Esophagus squamous epithelium (tissue), 5 donors: ENCODE measurements at places on chromosomes 2 and 18. TPM values are rescaled to one million over a fixed set of nuclear protein-coding genes. Genes with fewer than 3 reads are reported as not detected.

DNA sequence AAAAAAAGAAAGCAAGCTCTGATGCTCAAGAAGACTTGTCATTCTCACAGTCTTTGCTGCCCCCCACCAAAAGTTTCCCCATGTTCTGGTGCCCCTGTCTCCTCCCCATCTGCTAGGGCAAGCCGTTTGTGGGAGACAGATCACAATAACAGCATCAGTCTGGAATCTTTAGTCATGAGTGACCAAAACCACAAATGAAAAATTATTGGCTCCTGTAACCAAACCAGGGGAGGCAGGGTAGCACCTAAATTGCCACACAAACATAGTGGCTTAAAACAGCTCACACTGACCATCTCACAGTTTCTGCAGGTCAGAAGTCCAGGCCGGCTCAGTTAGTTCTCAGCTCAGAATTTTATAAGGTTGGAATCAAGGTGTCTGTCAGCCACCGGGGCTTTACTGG is 9.1 kb upstream of the B3GNT7 start:
- H3K4me1 ChIP-seq: no peaks in the 10 kb centered on the region
- no peak for DNase-seq
- H3K27me3 ChIP-seq: peaks cover 6% of the 10 kb centered on the region
- no peak overlapping the region for H3K4me3 ChIP-seq

DNA sequence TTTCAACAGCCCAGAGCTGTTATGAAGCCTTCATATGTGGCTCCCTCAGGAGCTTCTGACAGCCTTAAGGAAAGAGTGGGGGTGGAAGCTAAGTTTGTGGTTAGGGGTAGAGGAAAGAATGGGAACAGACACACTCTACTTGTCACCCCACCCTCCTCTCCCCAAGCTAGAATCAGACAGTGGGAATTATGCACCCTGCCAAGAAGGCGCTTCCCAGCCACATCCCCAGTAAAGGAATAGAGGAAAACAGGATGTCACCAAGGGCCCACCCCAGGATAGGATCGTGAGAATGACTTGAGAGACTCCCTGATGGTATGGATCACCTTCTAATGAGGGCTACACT is 32.4 kb upstream of the EML4 start:
- H3K4me1 ChIP-seq: peaks cover 84% of the 10 kb centered on the region
- H3K27ac ChIP-seq: no peak overlapping the region
- no peak for DNase-seq
- no peak overlapping the region for H3K4me3 ChIP-seq

- no peak for DNase-seq
- no peak overlapping the region for H3K4me3 ChIP-seq
- H3K36me3 ChIP-seq: peaks cover 25% of the 10 kb centered on the region
- no peaks in the 10 kb centered on the region for H3K27me3 ChIP-seq
- H3K4me1 ChIP-seq: peaks cover 53% of the 10 kb centered on the region
Observed at GRCh38 chr18:32096946-32097345, 5.3 kb downstream of the RNF138 start.

- no peak overlapping the region for H3K4me3 ChIP-seq
- no peaks in the 10 kb centered on the region for H3K27me3 ChIP-seq
- H3K27ac ChIP-seq: no peak overlapping the region
- no peak for DNase-seq
- H3K36me3 ChIP-seq: no peaks in the 10 kb centered on the region
Observed at GRCh38 chr2:167471332-167471731, 583.1 kb downstream of the XIRP2 start.

DNA sequence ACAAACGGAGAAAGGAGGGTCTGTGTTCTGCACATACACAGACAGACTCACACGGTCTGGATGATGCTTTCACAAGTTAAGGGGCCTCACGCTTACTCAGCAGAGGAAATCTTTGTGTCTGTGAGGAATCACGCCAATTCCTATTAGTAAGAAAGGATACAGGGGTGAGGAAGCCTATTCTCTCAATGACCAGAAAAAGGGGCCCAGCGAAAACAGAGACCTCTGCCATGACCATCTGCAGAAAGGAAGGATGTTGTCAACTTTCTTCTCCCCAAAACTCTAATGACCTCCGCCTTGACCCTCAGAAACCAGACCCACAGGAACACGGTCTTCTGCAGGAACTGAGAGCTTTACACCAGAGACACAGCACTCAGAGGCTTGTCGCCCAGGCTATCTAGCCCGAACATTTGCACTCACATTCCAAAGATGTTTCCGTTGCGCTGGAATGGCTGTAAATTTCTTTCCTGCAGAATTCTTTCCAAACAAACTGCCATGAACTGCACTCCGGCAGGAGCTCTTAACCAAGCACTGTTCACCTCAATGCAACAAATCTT is 186.3 kb downstream of the TCF4 start:
- peak overlapping the region; percentile 66 for H3K27ac ChIP-seq
- peaks cover 33% of the 10 kb centered on the region for H3K4me1 ChIP-seq
- no peaks in the 10 kb centered on the region for H3K27me3 ChIP-seq
- no peak for DNase-seq

DNA sequence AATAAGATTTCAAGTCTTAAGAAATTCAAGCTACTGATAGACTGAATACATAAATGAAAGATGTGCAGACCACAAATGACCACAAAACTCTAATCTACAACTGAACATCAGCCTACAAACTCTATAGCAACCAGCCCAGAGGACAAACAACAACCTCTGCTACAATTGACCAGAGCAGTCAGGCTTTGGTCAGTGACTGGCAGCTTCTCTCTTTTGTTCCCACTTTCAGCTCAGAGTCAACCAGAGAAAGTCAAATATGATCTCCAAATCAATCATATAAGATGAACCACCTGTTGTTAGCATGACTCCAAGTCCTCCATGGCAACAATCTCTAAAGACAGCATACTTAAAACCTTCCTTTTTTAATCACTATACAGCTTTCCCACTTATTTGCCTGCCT is 996.2 kb downstream of the SUCLG1 start:
- no peak for DNase-seq
- no peak overlapping the region for H3K4me3 ChIP-seq
- no peaks in the 10 kb centered on the region for H3K4me1 ChIP-seq
- no peak overlapping the region for H3K27ac ChIP-seq
- H3K27me3 ChIP-seq: no peaks in the 10 kb centered on the region
- no peaks in the 10 kb centered on the region for H3K36me3 ChIP-seq

- no peaks in the 10 kb centered on the region for H3K4me1 ChIP-seq
- DNase-seq: no peak
- no peaks in the 10 kb centered on the region for H3K27me3 ChIP-seq
Observed at GRCh38 chr2:228827056-228827700, 443.9 kb downstream of the PID1 start.

GRCh38 chr2:8636041-8636491 is 45.8 kb upstream of the ID2 start:
- no peaks in the 10 kb centered on the region for H3K36me3 ChIP-seq
- DNase-seq: no peak
- H3K4me3 ChIP-seq: no peak overlapping the region

- no peak overlapping the region for H3K27ac ChIP-seq
- H3K4me1 ChIP-seq: no peaks in the 10 kb centered on the region
- no peaks in the 10 kb centered on the region for H3K27me3 ChIP-seq
- no peak overlapping the region for H3K4me3 ChIP-seq
- DNase-seq: no peak
Observed at GRCh38 chr2:192005211-192005610, 158.3 kb upstream of the CAVIN2 start.

GRCh38 chr2:227576812-227577211 is 21.9 kb upstream of the SCYGR2 start:
- H3K36me3 ChIP-seq: no peaks in the 10 kb centered on the region
- no peak for DNase-seq
- H3K4me1 ChIP-seq: no peaks in the 10 kb centered on the region
- H3K27ac ChIP-seq: no peak overlapping the region
- H3K4me3 ChIP-seq: no peak overlapping the region

DNA sequence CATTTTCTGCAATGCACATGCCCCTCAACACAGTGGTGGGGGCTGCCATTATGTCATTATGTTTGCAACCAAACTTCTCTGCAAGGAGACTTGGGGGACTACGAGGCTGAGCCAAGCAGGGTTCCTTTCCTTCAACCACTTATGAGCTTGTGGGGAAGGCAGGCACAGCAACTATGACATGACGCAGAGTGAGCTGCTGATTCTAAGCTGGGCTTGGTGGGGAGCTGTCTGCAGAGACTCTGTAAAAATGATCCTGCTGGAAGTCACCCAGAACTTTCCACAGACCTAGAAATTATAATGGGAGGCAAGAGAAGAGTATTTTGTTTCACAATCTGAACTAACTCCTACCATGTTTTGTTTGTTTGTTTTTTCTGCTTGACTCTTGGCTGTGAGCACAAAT is 55.6 kb downstream of the INPP5D start:
- H3K4me3 ChIP-seq: no peak overlapping the region
- no peak overlapping the region for H3K27ac ChIP-seq
- no peaks in the 10 kb centered on the region for H3K27me3 ChIP-seq
- H3K36me3 ChIP-seq: no peaks in the 10 kb centered on the region

- H3K4me1 ChIP-seq: no peaks in the 10 kb centered on the region
- H3K27ac ChIP-seq: no peak overlapping the region
- H3K36me3 ChIP-seq: no peaks in the 10 kb centered on the region
- no peak for DNase-seq
Observed at GRCh38 chr2:74944987-74945787, 13.3 kb upstream of the POLE4 start.

- no peak overlapping the region for H3K27ac ChIP-seq
- no peak overlapping the region for H3K4me3 ChIP-seq
- H3K27me3 ChIP-seq: no peaks in the 10 kb centered on the region
- no peak for DNase-seq
- H3K4me1 ChIP-seq: no peaks in the 10 kb centered on the region
Observed at GRCh38 chr2:238505892-238506280, 79.2 kb downstream of the ASB1 start.

- DNase-seq: no peak
- H3K27ac ChIP-seq: peak overlapping the region; percentile 99
- H3K27me3 ChIP-seq: no peaks in the 10 kb centered on the region
- peak overlapping the region; percentile 91 for H3K4me3 ChIP-seq
- no peaks in the 10 kb centered on the region for H3K36me3 ChIP-seq
- H3K4me1 ChIP-seq: peaks cover 33% of the 10 kb centered on the region
Observed at GRCh38 chr18:23584019-23584983, 2.0 kb downstream of the NPC1 start.

- DNase-seq: no peak
- no peak overlapping the region for H3K4me3 ChIP-seq
- H3K36me3 ChIP-seq: no peaks in the 10 kb centered on the region
- H3K4me1 ChIP-seq: no peaks in the 10 kb centered on the region
- H3K27ac ChIP-seq: no peak overlapping the region
Observed at GRCh38 chr2:64283006-64283570, 138.9 kb upstream of the PELI1 start.

DNA sequence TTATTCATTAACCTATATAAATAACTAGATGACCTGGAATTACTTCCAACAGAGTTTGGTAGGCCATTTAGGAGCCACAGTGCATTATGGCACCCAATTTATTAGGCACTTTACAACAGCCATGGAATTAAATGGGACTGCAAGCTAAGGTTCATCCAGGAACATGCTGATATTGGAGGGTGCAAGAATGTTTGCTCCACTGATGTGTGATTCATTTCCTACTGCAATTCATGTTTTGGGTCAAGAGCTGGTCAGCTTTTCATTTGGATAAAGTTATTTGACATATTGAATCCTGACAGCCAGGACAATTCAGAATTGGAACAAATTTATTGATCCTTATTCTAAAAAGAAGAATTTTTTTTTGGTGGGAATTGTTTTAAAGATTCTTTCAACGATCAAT is 11.8 kb upstream of the LYPD1 start:
- H3K27me3 ChIP-seq: no peaks in the 10 kb centered on the region
- no peak for DNase-seq
- H3K4me3 ChIP-seq: no peak overlapping the region
- H3K27ac ChIP-seq: no peak overlapping the region
- no peaks in the 10 kb centered on the region for H3K4me1 ChIP-seq

DNA sequence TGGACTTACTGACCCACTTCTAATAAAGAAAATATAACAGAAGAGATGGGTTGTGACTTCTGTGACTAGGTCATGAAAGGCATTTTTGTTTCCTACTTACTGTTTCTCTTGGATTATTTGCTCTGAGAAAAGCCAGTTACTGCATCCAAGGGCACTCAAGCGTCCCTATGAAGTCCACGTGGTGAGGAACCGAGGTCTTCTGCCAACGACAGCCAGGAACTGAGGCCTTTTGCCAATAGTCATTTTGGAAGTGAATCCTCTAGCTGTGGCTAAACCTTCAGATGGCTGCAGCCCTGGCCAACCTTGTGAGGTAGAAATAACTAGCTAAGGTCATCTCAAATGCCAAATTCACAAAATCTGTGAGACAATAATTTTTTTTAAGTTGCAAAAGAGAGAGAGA is 449.8 kb upstream of the RGPD4 start:
- no peaks in the 10 kb centered on the region for H3K36me3 ChIP-seq
- no peak overlapping the region for H3K27ac ChIP-seq
- no peak for DNase-seq

- no peak for DNase-seq
- H3K4me1 ChIP-seq: no peaks in the 10 kb centered on the region
- H3K4me3 ChIP-seq: peak overlapping the region; percentile 61
- peak overlapping the region; percentile 22 for H3K27ac ChIP-seq
- no peaks in the 10 kb centered on the region for H3K27me3 ChIP-seq
- no peaks in the 10 kb centered on the region for H3K36me3 ChIP-seq
Observed at GRCh38 chr2:17543131-17543660, 2.7 kb downstream of the VSNL1 start.

GRCh38 chr2:193272011-193272410 is 1077.3 kb upstream of the TMEFF2 start:
- no peaks in the 10 kb centered on the region for H3K4me1 ChIP-seq
- no peaks in the 10 kb centered on the region for H3K27me3 ChIP-seq
- H3K27ac ChIP-seq: no peak overlapping the region
- H3K4me3 ChIP-seq: no peak overlapping the region
- no peaks in the 10 kb centered on the region for H3K36me3 ChIP-seq

- DNase-seq: no peak
- H3K4me3 ChIP-seq: no peak overlapping the region
- H3K27me3 ChIP-seq: no peaks in the 10 kb centered on the region
- no peaks in the 10 kb centered on the region for H3K36me3 ChIP-seq
- no peaks in the 10 kb centered on the region for H3K4me1 ChIP-seq
- H3K27ac ChIP-seq: peak overlapping the region; percentile 52
Observed at GRCh38 chr2:46076251-46076650, 221.0 kb upstream of the EPAS1 start.

GRCh38 chr2:10500601-10501361 is 52.7 kb upstream of the ODC1 start:
- H3K27ac ChIP-seq: no peak overlapping the region
- no peaks in the 10 kb centered on the region for H3K27me3 ChIP-seq
- H3K4me1 ChIP-seq: peaks cover 35% of the 10 kb centered on the region
- H3K36me3 ChIP-seq: no peaks in the 10 kb centered on the region
- no peak overlapping the region for H3K4me3 ChIP-seq

The OSGEPL1 gene
- 2.8 TPM for total RNA-seq

The ALPI gene
- not detected for total RNA-seq

The NPPC gene
- total RNA-seq: 11.2 TPM

The NEU4 gene
- total RNA-seq: not detected

The CHMP3 gene
- total RNA-seq: 69.4 TPM

The ASTL gene
- total RNA-seq: not detected

The TCF23 gene
- total RNA-seq: not detected

The NGEF gene
- total RNA-seq: 16.5 TPM

The PCARE gene
- not detected for total RNA-seq

The SFTPB gene
- total RNA-seq: not detected

The CNDP2 gene
- total RNA-seq: 136 TPM

The ABHD1 gene
- total RNA-seq: not detected

The SERPINB13 gene
- total RNA-seq: 228 TPM

The HAUS1 gene
- 57.3 TPM for total RNA-seq

The GULP1 gene
- 39.3 TPM for total RNA-seq

The FHOD3 gene
- 5.7 TPM for total RNA-seq
